ENCODE measurements at places on chromosomes 6 and 20.

DNA sequence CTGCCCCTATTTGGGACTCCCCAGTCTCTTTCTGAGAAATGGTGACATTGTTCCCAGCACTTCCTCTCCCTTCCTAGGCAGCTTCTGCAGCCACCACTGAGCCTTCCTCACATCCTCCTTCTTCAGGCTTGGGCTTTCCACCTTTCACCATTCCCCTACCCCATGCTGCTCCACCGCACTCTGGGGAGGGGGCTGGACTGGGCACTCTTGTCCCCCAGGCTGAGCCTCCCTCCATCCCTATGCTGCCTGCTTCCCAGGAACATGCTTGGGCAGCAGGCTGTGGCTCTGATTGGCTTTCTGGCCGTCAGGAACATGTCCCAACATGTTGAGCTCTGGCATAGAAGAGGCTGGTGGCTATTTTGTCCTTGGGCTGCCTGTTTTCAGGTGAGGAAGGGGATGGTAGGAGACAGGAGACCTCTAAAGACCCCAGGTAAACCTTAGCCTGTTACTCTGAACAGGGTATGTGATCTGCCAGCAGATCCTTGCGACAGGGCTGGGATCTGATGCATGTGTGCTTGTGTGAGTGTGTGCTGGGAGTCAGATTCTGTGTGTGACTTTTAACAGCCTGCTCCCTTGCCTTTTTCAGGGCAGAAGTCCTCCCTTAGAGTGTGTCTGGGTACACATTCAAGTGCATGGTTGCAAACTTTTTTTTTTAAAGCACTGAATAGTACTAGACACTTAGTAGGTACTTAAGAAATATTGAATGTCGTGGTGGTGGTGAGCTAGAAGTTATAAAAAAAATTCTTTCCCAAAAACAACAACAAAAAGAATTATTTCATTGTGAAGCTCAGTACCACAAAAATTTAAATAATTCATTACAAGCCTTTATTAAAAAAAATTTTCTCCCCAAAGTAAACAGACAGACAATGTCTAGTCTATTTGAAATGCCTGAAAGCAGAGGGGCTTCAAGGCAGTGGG lies 2.1 kb upstream of the CDKN1A start:
- DNase-seq, result no peak

DNA sequence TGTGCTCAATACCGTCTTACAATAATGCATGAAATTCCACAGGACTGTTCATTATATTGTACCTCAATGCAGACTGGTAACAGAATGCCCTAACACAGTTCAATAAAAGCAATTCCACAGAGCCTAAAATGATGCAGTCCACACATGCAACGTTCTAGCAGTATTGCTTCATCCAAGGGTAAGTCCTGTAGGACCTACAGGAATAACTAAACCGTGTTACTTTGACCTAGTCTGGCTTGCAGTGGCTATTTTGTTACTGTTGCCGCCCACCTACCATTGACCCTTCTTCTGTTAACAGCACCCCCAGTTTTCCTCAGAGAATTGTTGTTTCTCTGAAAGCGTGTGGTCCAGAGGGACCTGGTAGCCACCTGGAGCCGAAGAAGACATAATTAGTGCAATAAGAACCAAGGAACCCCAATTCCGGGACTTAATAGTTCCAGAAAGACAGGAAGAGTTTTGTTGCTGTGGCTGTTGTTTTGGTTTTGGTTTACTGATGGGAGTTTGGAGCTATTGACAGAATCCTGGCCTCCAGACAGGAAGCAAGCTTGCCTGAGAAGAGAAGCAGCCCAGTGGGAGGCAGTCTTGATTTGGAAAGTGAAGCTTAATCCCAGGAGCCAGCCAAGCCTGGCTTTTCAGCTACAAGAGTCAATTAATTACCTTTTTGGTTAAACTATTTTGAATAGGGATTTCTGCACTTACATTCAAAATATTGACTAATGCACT lies 91.3 kb downstream of the FRK start:
- no peak for DNase-seq

DNA sequence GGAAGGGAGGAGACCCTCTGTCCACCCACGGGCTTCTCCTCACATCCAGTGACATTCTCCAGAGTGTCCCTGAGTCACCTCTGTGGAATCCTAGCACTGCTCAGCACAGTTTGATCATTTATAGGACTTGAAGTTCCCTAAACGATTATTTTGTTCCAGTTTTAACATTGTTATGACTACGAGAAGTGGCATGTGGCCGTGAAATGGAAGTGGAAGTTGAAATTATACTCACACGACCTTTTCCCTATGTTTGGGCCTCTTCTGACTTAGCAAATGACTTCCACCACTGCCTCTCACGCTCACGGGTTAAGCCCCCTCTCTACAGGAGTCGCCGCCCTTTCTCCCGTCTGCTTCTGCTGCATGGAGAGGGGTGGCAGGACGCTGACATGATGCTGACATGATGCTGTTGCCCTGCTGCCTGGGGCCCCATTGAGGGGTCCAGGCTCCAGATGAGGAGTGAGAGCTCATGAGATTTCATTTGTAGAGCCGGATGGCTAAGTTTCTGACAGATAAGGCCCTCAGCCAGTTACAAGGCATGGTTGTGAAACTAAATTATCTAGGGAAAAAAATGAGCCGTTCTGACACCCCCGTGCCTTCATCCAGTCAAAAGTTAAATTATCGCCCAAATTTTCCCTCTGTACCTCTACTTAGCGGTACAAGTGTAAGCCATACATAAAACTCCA lies 153.6 kb upstream of the UST start:
- no peak for DNase-seq

DNA sequence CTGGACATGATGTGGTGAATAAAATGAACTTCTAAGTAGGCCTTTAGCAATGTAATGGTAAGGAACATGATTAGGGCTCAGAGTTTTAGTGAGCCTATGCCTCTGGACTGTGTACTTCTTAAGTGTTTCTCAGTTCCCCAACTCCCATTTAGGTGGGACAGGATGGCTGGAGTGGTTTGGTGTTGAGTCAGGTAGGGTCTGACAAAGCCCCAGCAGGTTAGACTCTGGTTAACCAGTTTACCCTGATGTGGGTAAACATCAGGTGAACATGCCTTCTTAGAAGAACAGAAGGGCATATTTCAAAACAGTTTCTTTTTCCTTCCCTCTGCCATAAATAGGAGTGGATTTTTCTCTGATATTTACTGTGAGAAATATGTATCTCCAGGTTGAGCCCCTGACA lies 1548.7 kb downstream of the GRIK2 start:
- DNase-seq, result no peak

- DNase-seq, result no peak
These were observed 13.7 kb upstream of the RNASET2 start for GRCh38 chr6:166970091-166970490.

DNA sequence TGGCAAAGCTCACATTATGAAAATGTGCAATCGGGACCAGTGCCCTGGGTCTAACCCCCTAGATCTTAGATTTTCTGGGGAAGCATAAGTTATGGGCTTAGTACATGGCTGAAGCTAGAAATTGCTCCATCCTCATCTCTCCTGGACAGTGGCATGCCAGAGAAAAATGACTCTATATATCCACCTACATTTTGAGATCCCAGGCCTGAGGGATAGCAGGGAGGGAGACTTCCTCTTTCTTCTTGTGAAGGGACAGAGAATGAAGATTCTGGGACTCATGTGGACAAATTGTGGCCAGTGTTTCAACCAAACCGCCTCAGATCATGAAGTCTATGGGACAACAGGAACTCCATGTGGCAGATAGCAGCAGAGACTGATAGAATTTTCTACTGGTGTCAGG lies 35.4 kb downstream of the GSTA2 start:
- no peak for DNase-seq

DNA sequence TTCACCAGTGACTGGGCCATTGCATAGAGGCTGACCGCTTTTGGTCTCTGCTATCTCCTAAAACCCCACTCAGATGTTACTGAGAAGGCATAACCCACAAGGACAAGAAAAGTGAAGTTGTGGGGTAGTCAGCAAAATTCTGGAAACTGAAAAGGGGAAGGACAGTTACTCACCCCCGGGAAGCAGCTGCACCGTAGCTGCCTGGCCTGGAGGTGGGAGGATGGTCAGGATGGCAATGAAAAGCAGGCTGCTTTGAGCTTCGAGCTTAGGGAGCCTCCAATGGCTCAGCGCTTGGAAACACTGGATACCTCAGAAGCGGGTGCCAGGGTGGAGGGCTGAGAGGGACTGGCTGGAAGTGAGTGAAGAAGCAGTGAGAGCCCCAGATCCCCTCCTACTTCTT lies 56.0 kb downstream of the KCNK5 start:
- no peak for DNase-seq

- no peak for DNase-seq
These were observed 6.0 kb downstream of the CD83 start for GRCh38 chr6:14123386-14124111.

GRCh38 chr6:135638108-135638507 lies 140.6 kb upstream of the AHI1 start:
- DNase-seq, result no peak

- DNase-seq, result no peak
These were observed 7.3 kb downstream of the TMEM181 start for GRCh38 chr6:158567152-158567551.

- no peak for DNase-seq
These were observed 72.3 kb downstream of the RNGTT start for GRCh38 chr6:88890860-88891845.

- peak; percentile 68 for DNase-seq
These were observed 7.8 kb downstream of the CCDC170 start for GRCh38 chr6:151501511-151502136.

- no peak for DNase-seq
These were observed 15.5 kb upstream of the MEP1A start for GRCh38 chr6:46777476-46778346.

- no peak for DNase-seq
These were observed 553.7 kb upstream of the JARID2 start for GRCh38 chr6:14692208-14692607.

DNA sequence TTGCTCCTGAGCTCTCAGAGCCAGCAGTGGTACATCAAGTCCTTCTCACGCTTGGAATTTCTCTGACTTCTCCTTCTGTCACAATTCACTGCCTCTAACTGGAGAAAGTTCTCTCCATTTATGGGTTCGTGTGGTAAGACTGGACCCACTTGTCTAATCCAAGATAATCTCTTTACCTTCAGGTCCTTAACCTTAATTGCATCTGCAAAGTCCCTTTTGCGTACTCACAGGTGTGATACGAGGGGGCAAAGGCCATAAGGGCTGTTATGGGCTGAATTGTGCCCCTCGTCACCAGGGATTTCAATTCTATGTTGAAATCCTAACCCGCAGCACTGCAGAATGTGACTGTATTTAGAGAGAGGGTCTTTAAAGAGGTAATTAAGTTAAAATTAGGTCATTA lies 27.5 kb upstream of the TBC1D22B start:
- DNase-seq, result no peak

GRCh38 chr6:3848380-3848779 lies 793 bp upstream of the FAM50B start:
- DNase-seq, result no peak

DNA sequence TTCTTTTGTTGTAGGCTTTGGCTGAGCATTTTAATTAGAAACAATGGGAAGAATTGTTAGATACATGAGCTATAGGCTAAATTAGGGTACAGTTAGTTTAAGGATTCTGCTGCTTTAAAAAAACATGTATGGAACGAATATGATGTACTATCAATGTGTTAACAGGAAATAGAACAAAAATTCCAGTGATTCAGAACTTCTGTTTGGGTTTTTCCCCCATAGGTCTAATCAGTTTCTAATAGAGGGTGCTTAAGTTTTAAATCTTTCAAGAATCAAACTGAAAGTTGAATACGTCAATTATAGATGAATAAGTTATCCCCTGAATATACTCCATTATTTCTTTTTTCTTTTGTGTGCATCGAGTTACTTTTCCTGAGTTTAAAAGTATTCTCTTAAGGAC lies 1.9 kb downstream of the TAB2 start:
- no peak for DNase-seq

GRCh38 chr20:13205848-13206434 lies 15.1 kb upstream of the ISM1 start:
- no peak for DNase-seq

- no peak for DNase-seq
These were observed 24.4 kb upstream of the EDN1 start for GRCh38 chr6:12265791-12266190.

GRCh38 chr6:14316651-14317386 lies 199.2 kb downstream of the CD83 start:
- DNase-seq, result no peak

- no peak for DNase-seq
These were observed 209.4 kb upstream of the JAG1 start for GRCh38 chr20:10883166-10883565.

DNA sequence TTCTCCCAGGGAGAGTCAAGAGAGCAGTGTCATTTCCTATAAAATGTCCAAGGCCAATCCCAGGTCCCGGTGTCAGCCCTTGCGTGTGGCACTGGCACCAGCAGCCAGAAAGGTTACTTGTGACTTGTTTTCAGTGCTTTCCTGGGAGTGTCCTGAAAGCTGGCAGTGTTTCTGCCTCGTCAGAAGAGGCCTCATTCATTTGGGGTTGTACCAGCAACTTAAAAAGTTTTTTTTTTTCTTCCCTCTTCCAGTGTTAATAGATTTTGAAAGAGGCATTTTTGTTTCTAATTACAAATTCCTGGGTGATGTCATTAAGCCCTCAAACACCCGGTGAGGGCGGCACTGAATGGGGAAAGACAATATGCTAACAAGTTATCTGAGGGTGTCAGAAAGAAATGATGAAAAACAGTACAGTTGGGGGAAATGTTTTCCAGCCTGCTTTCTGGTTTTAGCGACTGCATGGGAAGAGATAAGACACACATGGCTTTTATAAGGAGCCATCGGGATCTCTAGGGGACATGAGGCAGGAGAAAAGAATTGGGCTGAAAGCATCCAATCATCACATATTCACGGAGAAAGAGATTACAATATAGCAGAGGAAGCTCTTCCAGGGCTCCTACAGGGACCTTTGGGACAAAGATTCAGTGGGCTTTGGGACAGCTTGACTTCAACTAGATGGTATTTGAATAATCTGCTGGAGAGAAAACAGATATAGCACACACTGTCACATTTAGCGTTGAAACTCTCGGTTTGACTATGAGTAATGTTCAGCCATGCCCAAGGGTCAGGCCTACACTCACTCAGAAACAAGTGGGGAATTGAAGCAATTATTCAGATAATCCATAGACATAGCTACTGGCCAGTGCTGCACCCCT lies 153.0 kb downstream of the BCAS1 start:
- no peak for DNase-seq

DNA sequence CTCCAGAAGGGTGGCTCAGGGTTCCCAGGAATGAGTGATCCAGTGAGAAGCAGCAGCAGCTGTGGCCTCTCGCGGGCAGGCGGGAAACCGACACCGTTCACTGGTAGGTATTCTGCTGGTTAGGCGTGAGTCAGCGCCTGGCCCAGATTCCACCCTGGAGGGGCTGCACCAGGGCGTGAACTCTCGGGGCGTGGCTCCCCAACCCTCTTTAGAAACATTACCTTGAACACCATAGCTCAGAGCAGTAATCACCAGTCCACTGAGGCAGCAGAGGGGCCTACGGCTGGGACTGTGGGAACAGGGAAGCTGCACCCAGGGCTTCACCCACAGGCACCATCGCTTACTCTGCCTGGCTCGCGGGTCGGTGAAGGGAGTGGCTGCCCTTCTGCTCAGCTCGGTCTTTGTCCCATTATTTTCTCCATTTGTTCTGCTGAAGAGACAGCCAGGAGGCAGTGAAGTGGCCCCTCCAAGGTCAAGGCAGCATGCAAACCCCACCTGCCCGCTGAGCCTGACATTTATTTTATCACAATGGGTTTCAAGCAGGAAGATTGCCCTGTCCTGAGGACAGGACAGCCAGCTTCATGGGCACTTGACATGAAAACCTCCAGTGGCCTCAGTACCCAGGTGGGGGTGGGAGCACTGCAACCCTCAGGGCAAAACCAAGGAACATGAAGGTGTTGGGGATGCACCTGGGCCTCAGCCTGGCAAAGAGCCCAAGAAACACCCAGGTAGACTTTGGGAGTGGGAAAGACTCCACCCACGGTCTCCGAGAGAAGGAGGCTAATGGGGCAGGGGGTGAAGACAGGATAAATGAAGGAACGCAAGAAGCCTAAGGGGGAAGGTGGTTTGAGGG lies 51.0 kb upstream of the CD93 start:
- DNase-seq, result peak; percentile 99

Data from SW480 (cell line).